ENCODE measurements at places on chromosomes 1 and 21. TPM values are rescaled to one million over a fixed set of nuclear protein-coding genes. Genes with fewer than 3 reads are reported as not detected.

The PGLYRP3 gene
- 14.3 TPM for total RNA-seq

The CCDC185 gene
- total RNA-seq, result not detected

The MTR gene
- total RNA-seq, result 5.8 TPM

GRCh38 chr1:212228591-212229119 lies 56.6 kb upstream of the PPP2R5A start:
- no peak for DNase-seq

- no peak for DNase-seq
These were observed 199.9 kb downstream of the TNR start for GRCh38 chr1:175543447-175543846.

- no peak for DNase-seq
These were observed 30.2 kb downstream of the WDR4 start for GRCh38 chr21:42848932-42849758.

- no peak for DNase-seq
These were observed 43.9 kb downstream of the SWT1 start for GRCh38 chr1:185200889-185201288.

The LRRC71 gene
- total RNA-seq, result not detected

The LIX1L gene
- 7.9 TPM for total RNA-seq

DNA sequence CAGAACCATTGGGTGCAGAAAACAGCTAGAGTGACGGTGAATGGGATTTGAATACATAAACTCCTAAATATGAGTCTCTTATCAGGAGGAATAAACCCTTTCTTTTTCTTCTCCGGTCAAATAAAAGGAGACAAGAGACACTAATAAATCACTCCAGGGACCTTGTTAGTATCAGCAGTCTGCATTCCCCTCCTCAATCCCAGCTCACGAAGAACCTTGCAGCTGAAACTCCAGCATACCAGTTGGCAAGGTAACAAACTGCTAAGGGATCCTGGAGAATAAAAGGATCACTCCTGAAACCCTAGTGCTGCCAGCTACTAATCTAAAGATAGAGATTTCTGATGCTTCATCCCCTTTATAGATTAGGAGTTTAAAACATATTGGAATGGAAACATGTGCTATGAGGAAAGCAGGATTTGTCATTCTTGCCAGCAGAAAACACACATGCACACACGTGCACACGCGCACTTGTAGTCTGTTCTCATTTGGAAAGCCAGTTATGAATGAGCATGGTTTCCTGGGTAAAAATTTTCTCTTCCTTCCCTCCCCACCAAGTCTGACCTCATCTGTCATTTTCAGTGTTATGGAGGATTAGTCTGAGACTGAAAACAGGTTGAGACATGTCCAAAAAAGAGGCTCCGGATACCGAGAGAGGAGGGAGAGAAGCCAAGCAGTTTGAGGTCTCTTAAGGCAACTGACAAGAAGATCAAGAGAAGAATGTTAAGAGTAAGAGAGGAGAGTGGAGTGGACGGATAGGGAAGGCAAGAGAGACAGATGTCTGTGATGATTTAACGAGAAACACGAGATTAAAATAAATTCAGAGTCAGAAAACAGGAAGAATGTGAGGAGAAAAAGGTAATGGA lies 10.9 kb downstream of the IER5 start:
- no peak for DNase-seq

All from esophagus squamous epithelium (tissue), 5 donors.